Ammon's horn (tissue), 1 donor: ENCODE measurements at places on chromosomes 12 and 14.

DNA sequence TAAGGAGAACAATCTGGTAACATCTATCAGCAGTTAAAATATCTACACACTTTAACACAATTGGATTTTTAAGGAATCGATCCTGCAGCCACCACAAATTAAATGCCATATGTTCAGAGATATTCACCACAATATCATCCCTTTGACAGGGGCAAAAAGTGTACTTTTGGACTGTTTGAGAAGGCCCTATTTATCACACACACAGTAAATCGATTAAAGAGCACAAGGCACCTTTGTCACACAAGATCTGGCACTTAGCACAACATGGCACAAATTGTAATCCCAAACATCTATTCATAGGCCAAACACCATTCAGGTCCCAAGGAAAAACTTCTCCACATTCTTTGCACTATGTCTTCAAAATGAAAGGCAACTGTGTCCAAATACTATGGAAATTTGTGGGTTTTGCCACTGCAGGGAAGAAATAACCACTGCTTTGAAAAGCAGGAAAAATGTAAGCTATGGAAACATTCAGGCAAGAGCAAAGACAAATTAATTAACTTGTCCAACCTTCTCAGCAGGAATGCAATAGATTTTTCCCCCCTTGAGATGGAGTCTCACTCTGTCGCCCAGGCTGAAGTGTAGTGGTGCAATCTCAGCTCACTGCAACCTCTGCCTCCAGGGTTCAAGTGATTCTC lies 282.5 kb upstream of the TMPO start:
- DNase-seq, result no peak

DNA sequence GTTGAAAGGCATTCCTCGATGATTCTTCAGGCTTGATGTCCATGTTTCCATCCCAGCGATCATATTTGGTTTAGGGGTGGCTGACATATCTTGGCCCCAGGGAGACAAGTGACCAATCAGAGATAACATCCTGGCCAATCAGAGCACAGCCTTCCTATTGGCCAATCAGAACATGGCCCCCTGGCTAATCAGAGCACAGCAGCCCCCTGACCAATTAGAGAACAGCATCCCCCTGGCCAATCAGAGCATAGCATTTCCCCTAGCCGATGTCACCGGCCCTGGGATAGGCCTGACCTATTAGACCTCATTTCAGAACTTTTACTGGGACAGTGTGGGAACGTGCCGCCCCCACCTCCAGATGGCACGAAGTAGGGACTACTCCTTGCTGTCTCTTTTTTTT lies 182.2 kb downstream of the AACS start:
- DNase-seq, result no peak

DNA sequence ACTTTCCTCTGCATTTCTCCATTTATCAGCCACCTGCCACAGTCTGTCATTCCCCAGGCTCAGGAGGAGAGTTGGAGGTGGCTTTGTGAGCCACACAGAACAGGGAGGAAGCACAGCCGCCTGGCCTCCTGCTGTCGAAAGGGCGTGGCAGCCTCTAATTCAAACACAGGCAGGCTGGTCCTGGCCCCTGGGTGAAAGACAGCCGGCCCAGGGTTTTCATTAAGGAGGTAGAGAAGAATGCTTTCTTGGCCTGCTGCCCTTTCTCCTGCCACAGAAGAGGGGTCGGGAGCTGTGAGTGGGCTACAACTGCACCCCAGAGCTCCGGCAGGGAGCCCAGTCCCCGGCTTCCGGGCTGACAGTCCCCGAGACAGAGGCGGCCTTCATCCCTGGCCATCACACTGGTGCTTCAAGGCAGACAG lies 108.6 kb upstream of the FZD10 start:
- peak; percentile 32 for DNase-seq

DNA sequence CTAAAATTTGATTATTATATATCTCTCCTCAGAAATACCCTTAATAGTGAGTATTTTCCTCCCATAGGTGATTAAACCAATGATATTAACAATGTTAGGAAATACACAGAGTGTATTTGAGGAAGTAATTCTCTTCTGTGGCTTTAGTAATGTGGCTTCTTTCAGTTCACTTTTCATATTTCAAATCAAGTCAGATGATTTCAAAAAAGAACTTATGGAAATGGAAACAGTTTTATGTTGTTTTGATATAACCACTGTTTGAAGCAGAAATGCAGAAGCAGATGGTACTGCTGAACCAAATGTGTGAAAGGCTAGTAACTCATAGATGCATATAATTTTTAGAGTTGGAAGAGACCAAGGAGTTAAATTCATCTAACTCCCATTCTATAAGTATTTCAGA lies 1.9 kb upstream of the GPR33 start:
- no peak for DNase-seq

DNA sequence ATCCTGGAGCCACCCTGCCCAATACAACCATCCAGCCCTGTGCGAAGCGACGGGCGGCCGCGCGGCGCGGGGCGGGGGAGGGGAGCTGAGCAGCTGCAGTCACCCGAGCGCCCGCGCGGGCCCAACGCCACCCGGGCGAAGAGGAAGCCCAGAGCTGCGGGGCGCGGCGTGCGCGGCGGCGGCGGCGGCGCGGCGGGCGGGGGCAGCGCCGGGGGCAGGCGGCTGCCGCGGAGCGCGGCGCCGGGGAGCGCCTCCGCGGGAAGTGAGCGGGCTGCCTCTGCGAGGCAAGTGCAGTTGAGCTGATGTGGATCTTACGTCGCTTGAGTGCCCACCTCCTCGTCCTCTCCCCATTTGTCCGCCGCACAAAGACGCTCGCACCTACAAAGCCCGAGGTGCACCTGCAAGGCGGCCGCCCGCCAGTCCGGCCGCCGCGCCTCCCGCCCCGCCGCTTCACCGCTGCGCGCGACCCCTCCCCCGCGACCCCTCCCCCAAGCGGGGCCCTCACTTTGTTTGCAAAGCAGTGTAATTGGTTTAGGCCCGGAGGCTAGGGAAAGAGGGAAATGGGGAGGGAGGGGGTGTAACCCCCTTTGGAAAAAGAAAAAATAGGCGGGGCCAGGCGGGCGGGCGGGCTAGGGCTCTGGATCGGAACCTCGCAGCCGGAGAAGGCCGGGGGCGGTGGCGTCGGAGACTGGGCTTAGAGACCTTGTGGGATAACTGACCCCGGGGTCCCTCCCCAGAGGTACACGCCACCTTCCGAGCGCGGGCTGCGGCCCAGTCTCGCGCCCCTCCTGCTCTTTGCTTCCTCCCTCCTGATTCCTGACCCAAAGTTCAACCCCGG lies at the start of the genes FOXA1 and TTC6:
TSS of gene FOXA1 (minus strand) at position 279 of the 838 bp plus-strand sequence. CDS start at position 2, 277 bp downstream.
TSS of gene TTC6 (plus strand) at position 659 of the 838 bp plus-strand sequence. CDS start 26,436 bp downstream, outside the sequence.
- DNase-seq, result no peak

- no peak for DNase-seq
Observed at GRCh38 chr12:8018666-8019581, 13.6 kb upstream of the FOXJ2 start.

- DNase-seq, result peak; percentile 97
Observed at GRCh38 chr12:124754949-124755800, 108.5 kb downstream of the SCARB1 start.

- DNase-seq, result no peak
Observed at GRCh38 chr14:102344084-102344483, 18.6 kb downstream of the CINP start.

GRCh38 chr14:58829594-58829993 lies 191.8 kb downstream of the DACT1 start:
- DNase-seq, result no peak

- no peak for DNase-seq
Observed at GRCh38 chr12:131327521-131328488, 374.1 kb downstream of the ADGRD1 start.

- no peak for DNase-seq
Observed at GRCh38 chr12:4036671-4037271, 163.6 kb upstream of the PARP11 start.

- DNase-seq, result no peak
Observed at GRCh38 chr14:65151609-65151956, 49.3 kb upstream of the MAX start.

GRCh38 chr14:87805315-87805723 lies 187.7 kb downstream of the GALC start:
- peak; percentile 4 for DNase-seq

DNA sequence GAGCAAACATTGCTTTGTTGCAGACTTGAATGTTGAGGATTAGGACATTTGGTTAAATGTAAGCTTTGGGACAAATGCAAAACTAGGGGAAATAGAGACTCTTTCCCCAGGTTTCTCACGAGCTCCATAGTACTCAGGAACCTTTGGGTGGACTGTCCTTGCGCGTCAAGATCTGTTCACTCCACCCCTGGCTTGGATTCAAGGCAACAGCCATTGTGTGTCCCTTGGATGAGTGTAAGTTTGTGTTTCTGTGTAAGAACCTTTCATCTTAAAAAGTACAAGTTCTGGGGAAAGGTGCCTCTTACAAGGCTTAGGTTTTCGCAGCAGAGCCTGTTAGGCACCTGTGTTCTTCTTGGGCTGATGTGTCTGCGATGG lies 3.7 kb downstream of the SUSD6 start:
- no peak for DNase-seq

GRCh38 chr12:12502815-12503151 lies 59.9 kb downstream of the DUSP16 start:
- DNase-seq, result no peak

GRCh38 chr12:13176256-13176655 lies 20.3 kb upstream of the EMP1 start:
- DNase-seq, result no peak

DNA sequence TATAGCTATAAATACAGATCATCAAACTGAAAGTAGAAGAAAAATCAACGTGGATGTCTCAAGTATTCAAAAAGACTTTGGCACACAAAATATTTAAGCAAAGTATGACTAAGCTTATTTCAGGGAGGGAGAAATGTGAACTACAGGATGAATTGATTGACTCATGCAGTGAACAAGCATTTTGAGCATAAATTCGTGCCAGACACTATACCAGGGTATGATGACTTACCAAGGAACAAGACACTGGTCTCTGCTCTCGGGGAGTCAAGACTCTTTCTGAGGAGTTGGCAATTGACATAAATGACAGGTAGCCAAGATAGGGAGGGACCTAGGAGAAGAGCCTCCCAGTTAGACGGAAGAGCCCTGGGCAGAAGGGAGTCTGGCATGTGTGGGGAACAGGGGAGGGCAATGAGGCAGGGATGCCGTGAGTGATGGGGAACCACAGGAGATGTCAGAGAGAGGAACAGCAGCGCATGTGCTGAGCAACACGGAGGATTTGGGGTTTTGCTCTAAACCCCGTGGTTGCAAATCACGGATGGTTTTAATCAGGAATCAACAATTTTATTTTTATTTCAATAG lies 115.2 kb downstream of the TMEM132D start:
- no peak for DNase-seq

DNA sequence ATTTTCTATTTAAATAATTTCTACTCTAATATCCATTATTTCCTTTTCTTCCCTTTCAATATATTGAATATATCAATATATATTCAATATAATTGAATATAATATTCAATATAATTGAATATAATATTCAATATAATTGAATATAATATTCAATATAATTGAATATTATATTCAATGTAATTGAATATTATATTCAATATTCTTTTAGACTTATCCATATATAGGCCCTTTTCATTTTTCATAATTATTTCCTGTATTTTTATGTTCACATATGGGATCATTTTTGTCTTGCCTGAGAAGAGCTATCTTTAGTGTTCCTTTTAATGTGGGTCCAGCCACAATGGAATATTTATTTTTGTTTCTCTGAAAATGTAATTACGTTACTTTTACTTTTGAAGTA lies 88.9 kb upstream of the ESRRB start:
- DNase-seq, result no peak

DNA sequence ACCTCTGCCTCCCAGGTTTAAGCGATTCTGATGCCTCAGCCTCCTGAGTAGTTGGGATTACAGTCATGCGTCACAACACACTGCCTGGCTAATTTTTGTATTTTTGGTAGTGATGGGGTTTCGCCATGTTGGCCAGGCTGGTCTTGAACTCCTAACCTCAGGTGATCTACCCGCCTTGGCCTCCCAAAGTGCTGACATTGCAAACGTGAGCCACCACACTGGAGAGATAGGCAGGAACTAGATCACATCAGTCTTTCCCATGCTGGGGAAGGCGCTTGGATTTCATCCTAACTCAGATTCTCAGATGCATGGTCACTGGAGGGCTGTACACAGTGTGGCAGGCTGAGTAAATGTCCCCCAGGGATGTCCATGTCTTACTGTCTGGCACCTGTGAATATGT lies 18.0 kb upstream of the ORAI1 start:
- no peak for DNase-seq

- DNase-seq, result no peak
Observed at GRCh38 chr14:75370416-75371205, 57.2 kb upstream of the JDP2 start.

GRCh38 chr12:96811083-96811482 lies 96.0 kb upstream of the NEDD1 start:
- DNase-seq, result no peak
